ENCODE measurements at places on chromosomes 6 and 20.

DNA sequence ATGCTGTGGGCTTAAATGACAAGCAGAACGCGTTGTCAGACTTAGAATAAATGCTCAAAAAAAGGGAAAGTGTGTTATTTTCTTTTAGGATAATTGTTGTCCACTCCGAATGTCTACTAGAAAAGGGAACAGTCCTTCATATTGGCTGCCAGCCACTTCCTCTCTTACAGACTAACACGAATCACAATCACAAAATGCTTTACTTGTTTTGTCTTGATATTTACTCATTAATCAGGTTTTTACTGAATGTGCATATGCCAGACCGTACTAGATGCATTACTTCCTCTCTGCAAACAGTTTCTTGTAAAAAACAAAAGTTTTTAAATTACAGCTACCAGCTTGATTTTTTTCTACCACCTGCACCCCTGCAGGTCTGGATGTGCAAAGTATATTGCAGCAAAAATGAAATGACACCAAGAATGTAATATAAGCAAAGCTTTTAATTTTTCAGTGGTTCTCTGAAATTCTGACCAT is 821 bp downstream of the DHX35 start:
- no peak for DNase-seq

GRCh38 chr20:18647777-18648176 is 59.9 kb downstream of the DTD1 start:
- DNase-seq, result no peak

DNA sequence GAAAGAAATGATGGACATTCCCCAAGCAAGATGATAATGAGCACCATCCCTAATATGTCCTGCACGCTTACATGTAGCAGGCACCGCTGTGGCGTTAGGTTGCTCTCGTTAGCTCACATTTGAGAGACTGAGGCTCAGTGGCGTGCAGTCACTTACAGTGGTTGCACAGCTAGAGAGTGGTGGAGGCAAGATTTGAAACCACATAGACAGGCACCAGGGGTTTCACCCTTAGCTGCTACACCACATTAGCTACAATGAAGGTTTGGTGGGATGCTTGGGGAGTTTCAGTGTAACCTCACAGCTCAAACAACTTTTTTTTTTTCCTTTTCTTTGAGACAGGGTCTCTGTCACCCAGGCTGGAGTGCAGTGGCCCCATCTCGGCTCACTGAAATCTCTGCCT is 3.7 kb downstream of the COX4I2 start:
- DNase-seq, result no peak

DNA sequence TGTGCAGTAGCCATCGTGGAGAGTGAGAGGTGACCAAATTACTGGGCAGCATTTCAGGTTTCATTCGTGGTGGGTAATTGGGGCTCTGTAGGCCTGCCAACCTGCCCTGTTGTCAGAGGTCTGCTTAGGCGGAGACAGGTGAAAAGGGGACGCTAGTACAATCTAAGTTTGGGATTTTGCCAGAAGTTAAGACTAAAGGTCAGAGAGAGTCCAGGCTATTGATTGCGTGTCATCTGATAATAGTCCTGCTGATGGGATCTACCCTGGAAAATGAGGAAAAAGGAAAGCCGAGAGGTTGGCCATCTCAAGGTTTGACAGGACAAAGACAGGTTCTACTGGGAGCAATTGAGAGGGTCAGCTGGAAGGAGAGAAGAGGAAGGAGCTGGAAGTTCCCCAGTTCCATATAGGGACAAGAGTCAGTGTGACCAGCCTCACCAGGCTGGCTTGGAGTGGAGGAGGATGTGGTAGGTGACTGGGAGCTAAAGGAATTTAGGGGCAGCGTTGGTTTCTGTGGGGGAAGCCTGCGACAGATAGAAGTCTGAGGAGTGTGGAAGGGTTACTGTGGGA is 10.9 kb downstream of the ARFGEF2 start:
- DNase-seq, result no peak

Measured in stimulated activated CD4-positive, alpha-beta T cell treated with anti-CD3 and anti-CD28 coated beads, Interleukin-1b, Interleukin-23, amount 100 ng/mL, for 24 hours (primary cell).